ENCODE measurements at places on chromosomes 1 and 21.

GRCh38 chr1:46616277-46617107 is at the start of gene MOB3C:
Gene MOB3C (minus strand): TSS chr1:46616811. CDS start chr1:46613321, 3,490 bp downstream.
- DNase-seq, result no peak

GRCh38 chr1:199857108-199857507 is 170.4 kb upstream of the NR5A2 start:
- no peak for DNase-seq

GRCh38 chr1:220084460-220084859 is 5.1 kb downstream of the BPNT1 start:
- no peak for DNase-seq

DNA sequence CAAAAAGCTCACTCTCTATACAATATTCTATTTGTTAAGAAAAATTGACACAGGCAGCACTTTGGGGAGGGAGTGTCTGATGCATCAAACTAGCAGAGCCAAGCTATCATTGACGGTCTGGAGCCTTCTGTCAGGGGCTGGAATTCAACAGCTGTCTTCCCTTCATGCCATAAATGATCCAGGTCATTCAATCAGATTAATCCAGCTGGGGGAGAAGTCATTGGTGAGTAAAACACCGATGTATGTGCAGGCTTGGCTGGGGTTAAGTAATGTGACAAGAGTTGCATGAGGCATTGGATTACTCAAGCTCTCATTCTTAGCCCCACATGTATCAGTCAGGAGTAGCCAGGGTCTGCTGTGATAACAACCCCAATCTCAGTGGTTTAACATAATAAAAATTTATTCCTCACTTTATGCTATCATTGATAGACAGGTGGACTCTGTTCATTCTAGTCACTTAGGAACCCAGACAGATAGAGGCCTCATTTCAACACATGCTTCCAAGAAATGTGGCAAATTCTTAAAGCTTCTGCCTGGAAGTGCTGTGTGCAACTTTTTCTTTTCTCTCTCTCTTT is 118.1 kb upstream of the GADD45A start:
- DNase-seq, result no peak

DNA sequence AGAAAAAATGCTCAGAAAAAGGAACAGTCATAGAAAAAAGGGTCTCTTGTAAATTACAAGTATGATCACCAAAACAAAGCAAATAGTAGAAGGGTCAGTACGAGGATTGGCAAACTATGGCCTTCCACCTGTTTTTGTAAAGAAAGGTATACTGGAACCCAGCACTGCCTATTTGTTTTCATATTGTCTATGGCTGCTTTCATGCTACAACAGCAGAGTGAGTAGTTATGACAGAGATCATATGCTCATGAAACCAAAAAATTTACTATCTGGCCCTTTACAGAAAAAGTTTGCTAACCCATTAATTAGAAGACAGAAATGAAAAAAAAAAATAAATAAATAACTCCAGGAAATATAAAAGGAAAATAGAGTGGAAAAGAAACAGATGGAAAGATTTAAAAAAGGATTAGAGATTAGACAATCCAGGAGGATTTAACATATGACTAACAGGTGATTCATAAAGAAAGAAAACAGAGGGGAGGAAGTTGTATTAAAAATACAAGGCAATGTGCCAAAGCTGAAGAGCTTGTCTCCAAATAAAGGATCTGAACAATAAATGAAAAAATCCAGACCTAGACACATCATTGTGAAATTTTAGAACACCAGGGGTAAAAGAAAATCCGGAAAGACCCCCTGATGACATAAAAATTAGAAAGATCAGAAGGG is 108.5 kb upstream of the SERTAD4 start:
- DNase-seq, result no peak

GRCh38 chr21:32386195-32386870 is 6.5 kb downstream of the URB1 start:
- DNase-seq, result no peak

DNA sequence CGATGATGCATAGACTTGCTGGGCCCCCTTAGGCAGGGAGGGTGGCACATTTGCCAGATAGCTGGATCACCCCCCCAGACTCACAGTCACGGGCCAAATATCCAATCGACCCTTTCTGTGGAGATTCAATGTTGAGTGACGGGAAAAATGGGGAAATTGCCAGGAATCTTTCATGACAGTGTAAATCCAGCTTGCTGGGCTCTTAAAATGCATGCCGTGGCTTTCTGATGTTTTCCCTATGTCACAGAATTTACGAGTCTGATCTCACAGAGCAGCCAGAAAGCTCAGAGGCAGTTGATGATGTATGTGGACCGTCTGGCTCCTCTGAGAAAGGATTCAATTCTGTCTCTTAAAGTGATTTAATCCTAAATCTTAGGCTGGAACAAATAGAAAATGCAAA is 150.1 kb upstream of the ZNF644 start:
- no peak for DNase-seq

- DNase-seq, result no peak
Observed at GRCh38 chr1:208717525-208717924, 473.3 kb upstream of the PLXNA2 start.

DNA sequence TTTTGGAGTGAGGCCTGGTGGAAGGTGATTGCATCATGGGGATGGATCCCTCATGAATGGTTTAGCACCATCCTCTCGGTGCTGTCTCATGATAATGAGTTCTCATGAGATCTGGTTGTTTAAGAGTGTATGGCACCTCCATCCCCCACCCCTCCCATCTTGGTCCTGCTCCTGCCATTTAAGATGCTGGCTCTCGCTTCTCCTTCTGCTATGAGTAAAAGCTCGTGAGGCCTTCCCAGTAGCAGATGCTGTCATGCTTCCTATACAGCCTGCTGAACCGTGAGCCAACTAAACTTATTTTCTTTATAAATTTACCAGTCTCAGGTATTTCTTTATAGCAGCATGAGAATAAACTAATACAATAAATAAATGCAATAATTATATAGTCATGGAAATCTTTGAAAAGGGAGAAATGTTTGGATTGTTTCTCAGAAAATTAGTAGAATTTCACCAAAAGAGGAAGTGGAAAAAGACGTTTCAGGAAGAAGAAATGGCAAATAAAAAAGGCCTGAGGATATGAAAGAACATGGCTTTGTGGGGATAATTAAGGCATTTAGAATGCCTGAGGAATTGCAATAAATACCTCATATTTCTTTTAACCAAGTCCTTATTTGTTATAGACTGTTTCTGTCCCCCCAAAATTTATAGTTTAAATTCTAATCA is 451.2 kb upstream of the ADGRL4 start:
- DNase-seq, result no peak

DNA sequence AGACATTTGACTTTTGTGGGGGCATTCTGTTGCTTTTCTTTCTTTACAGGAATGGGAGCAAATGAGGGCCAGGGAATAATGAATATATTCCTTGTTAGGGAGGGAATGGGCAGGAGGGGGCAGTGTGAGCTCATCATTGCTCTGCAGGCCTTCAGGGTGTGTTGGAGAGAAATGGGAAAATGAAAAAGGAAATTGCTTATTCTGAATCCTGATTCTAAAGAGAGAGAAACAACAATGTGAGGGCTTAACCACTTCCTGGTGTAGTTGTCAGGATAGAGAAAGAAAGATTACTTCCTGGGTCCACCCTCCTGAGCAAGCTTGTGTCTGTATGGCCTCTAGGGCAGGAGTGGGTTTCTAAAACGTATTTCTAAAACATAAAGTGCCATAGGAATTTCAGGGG is 28.3 kb downstream of the VANGL2 start:
- no peak for DNase-seq

- DNase-seq, result no peak
Observed at GRCh38 chr1:60809204-60809980, 273.0 kb upstream of the NFIA start.

- DNase-seq, result no peak
Observed at GRCh38 chr1:100051401-100051800, 81.3 kb downstream of the SASS6 start.

DNA sequence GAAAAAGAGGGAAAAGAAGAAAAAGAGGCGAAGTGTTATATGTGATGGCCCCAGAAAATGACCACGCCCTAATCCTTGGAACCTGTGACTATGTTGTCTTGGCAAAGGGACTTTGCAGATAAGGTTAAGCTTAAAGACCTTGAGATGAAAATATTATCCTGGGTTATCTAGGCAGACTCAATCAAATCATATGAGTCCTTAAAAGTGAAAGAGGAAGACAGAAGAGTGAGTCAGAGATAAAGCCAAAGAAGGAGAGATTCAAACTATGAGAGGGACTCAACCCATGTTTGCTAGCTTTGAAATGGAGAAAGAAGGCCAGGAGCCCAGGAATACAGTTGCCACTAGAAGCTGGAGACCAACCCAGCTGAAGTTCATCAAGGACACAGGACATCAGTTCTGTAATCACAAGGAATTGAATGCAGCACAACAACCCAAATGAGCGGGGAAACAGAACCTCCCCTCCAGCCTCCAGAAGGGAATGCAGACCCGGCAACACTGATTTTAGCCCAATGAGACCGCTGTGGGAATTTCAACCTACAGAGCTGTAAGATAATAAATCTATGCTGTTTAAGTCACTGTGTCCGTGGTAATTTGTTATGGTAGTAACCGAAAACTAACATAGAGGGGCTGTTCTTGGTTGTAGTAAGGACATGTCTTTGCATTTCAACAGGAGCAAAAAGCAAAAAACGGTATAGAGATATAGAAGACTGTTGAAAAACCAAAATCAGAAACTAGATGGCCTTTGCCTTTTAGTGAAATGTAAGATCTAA is 4.2 kb upstream of the RGS8 start:
- no peak for DNase-seq

DNA sequence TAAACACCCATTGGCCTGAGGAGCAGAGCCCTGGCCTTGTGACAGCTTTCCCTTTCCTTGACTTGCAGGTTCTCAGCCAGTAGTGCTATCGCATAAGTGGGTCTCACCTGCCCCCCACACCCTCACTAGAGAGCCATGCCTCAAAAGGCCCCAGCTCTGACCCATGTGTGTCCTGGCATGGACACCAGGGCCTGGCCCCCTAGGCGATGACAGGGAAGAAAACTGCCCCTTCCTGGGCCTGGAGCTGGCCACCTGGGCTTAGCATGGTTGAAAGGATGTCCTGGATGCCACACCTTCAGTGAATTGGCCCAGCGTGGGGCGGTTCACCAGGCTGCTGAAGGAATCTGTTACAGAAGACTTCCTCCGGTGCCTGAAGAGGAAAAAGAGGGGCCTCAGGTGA is 18.5 kb downstream of the TTC39A start:
- DNase-seq, result no peak

- no peak for DNase-seq
Observed at GRCh38 chr1:151196292-151196800, 2.0 kb upstream of the PIP5K1A start.

DNA sequence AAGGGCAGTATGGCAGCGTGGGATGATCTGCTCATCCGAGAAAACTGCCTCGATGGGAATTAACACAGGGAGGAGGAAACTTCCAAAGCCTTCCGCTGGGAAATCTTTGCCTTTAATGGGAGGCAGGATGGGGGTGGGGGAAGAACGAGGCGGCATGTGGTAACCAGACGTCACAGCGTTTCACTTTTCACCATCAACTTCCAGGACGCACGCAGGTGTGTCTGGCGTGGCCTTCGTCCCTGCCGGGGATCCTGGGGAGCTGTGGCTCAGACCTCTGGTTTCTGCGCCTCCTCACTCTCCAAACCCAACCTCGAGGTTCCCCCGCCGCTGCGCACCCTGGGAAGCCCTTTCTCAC is 282 bp downstream of the RSPH1 start:
- no peak for DNase-seq

DNA sequence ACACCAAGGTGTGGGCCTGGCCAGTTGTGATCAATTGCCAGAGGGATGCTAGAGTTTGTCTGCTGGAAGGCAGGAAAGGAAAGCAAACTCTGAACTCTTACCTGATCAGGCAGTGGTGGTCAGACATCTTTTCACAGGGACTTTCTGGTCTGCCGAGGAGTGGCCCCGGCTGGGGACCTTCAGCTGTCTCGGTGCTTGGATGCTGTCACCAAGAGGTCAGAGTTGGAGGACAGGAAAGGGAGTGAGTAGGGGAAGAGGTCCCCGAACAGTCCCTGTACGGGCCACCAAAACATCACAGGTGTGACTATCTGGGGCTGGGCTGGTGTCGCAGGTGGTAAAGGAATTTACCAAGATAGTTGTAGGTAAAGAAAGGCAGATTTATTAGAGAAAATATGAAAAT is 17.7 kb upstream of the METTL13 start:
- DNase-seq, result no peak

- no peak for DNase-seq
Observed at GRCh38 chr1:229102741-229103391, 168.0 kb upstream of the RAB4A start.

GRCh38 chr1:53043271-53043670 is 18.7 kb upstream of the PODN start:
- DNase-seq, result no peak

DNA sequence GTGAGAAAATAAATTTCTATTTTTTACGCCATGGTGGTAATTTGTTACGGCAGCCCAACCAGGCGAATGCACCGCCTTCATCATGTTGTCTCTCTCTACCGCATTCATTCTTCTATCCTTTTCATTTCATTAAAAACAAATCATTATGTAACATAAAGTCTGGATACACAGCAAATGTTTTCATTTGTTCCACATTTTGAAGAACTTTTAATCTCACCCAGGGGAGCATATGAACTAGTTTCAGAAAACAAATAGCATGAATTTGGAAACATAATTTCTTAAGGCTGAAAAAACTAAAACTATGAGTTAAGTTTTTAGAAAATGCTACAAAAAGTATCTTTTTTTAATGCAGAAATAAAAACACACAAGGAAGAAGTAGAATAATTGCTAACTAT is 11.2 kb upstream of the OR2B11 start:
- no peak for DNase-seq

- DNase-seq, result no peak
Observed at GRCh38 chr1:3714284-3714741, 37.9 kb upstream of the CCDC27 start.

- DNase-seq, result no peak
Observed at GRCh38 chr1:218878369-218878768, 295.3 kb upstream of the LYPLAL1 start.

- DNase-seq, result no peak
Observed at GRCh38 chr1:84995484-84996334, 1.2 kb downstream of the MCOLN2 start.

DNA sequence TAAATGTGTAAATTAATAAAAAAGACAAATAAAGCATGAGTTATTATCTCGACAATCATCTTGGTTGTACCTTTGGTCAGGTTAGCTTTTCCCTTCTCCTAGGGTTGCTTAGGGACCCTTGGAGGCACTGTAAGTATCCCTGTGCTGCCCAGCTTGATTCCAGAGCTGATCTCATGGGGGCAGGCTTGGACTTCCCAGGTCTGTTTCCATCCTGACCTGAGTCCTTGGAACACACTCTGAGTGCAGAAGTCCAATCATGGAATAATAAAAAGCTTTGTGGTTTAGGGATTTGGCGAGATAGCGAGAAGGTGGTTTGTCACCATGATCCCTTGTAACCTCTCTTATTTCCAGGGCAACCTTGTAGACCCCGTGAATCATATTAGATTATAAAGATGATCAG is 18.7 kb upstream of the PAPPA2 start:
- DNase-seq, result no peak

GRCh38 chr1:46646844-46647243 is 21.3 kb downstream of the ATPAF1 start:
- no peak for DNase-seq

GRCh38 chr1:171800342-171800741 is 18.9 kb downstream of the METTL13 start:
- no peak for DNase-seq

- DNase-seq, result no peak
Observed at GRCh38 chr1:247330548-247331171, 1.0 kb downstream of the ZNF496 start.

GRCh38 chr1:3188150-3188971 is 119.4 kb downstream of the PRDM16 start:
- no peak for DNase-seq

GRCh38 chr1:17909634-17910033 is 154.5 kb downstream of the ACTL8 start:
- DNase-seq, result no peak
